ENCODE measurements at places on chromosomes 6 and 20. TPM values are rescaled to one million over a fixed set of nuclear protein-coding genes. Genes with fewer than 3 reads are reported as not detected.

Gene TEAD3
- total RNA-seq, result 0.33 TPM

Gene BACH2
- 0.39 TPM for total RNA-seq

Gene NOTCH4
- total RNA-seq, result 20.1 TPM

Gene GSTA3
- total RNA-seq, result not detected

Gene SLC17A3
- not detected for total RNA-seq

Gene PBOV1
- not detected for total RNA-seq

Gene ECT2L
- not detected for total RNA-seq

Gene NELFCD
- 76.5 TPM for total RNA-seq

Gene KIF3B
- 34.3 TPM for total RNA-seq

Gene RNF182
- total RNA-seq, result 0.25 TPM

Gene TRIM38
- 8.0 TPM for total RNA-seq

Gene DYNLT2
- total RNA-seq, result 0.85 TPM

Gene TREML1
- not detected for total RNA-seq

Gene KHDC1L
- total RNA-seq, result not detected

Gene GMEB2
- total RNA-seq, result 10.0 TPM

Gene CRISP2
- total RNA-seq, result not detected

Gene PAK5
- not detected for total RNA-seq

Gene NR2E1
- not detected for total RNA-seq

Gene ITPR3
- 62.5 TPM for total RNA-seq

Gene CST1
- 0.26 TPM for total RNA-seq

Gene ADGB
- not detected for total RNA-seq

Gene BPIFA1
- not detected for total RNA-seq

Gene FHL5
- total RNA-seq, result not detected

Gene ATP6V1G2
- total RNA-seq, result 0.59 TPM

Gene VSTM2L
- total RNA-seq, result 0.20 TPM

Gene MOG
- not detected for total RNA-seq

Gene IMPG1
- total RNA-seq, result not detected

Gene LPIN3
- total RNA-seq, result 2.1 TPM

Gene ZKSCAN4
- 5.7 TPM for total RNA-seq

Gene ELOVL5
- 93.4 TPM for total RNA-seq

Gene RAMACL
- 2.4 TPM for total RNA-seq

Gene SASH1
- total RNA-seq, result 89.6 TPM

Gene HEY2
- total RNA-seq, result 0.46 TPM

Gene TFAP2B
- total RNA-seq, result not detected

Gene ZNF217
- 18.5 TPM for total RNA-seq

Gene MRPS18A
- 55.3 TPM for total RNA-seq

Gene BHLHE23
- not detected for total RNA-seq

Gene MCM3
- total RNA-seq, result 123 TPM

Gene PI3
- not detected for total RNA-seq

Gene TFEB
- 4.4 TPM for total RNA-seq

Gene INSM1
- not detected for total RNA-seq
